GM04503 (cell line): ENCODE measurements at places on chromosomes 4 and X.

- no peak for DNase-seq
Measured at GRCh38 chr4:172348426-172348825, 535.2 kb downstream of the GALNTL6 start.

DNA sequence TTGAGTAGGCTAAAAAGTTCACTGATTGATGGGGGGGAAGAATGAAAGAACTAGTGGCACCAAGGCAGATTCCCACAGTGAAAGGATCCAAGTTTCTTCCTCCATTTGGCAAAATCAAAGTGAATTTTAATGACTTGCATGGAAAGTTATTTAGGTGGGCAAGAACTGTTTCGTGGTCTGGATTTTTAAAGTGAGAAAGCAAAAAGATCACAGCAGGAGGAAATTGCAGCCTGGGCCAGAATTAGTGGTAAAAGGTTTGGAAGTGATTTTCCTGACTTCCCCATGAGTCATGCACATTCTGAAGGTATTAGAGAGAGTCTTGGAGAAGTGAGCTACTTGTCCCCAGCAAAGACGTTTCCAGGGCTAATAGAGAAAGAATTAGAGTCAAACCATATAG lies 207.8 kb downstream of the ANTXR2 start:
- DNase-seq = peak; percentile 16

GRCh38 chr4:165359506-165359905 lies 19.3 kb upstream of the CPE start:
- DNase-seq = no peak

- no peak for DNase-seq
Measured at GRCh38 chr4:145388043-145388442, 93.6 kb upstream of the SMAD1 start.

- DNase-seq = no peak
Measured at GRCh38 chr4:31968842-31969241, 1248.7 kb downstream of the PCDH7 start.
